ENCODE measurements at places on chromosomes 3 and 15. TPM values are rescaled to one million over a fixed set of nuclear protein-coding genes. Genes with fewer than 3 reads are reported as not detected.

The LSAMP gene
- not detected for polyA plus RNA-seq

The CNTN6 gene
- polyA plus RNA-seq, result not detected

The COL8A1 gene
- polyA plus RNA-seq, result not detected

The C3orf49 gene
- not detected for polyA plus RNA-seq

The GPR62 gene
- polyA plus RNA-seq, result not detected

The PLSCR2 gene
- polyA plus RNA-seq, result 0.76 TPM

The KBTBD8 gene
- polyA plus RNA-seq, result 1.7 TPM

The GREM1 gene
- not detected for polyA plus RNA-seq

The GPR160 gene
- 12.5 TPM for polyA plus RNA-seq

The RGMA gene
- not detected for polyA plus RNA-seq

The ADGRG7 gene
- polyA plus RNA-seq, result not detected

The COL6A5 gene
- polyA plus RNA-seq, result not detected

The SNTN gene
- not detected for polyA plus RNA-seq

The CORO2B gene
- polyA plus RNA-seq, result not detected

The PDCD7 gene
- polyA plus RNA-seq, result 15.8 TPM

The IL17RC gene
- polyA plus RNA-seq, result 10.0 TPM

The CFAP20DC gene
- polyA plus RNA-seq, result not detected

The SETD5 gene
- 16.0 TPM for polyA plus RNA-seq

The TMED3 gene
- polyA plus RNA-seq, result 67.8 TPM

All from naive thymus-derived CD8-positive, alpha-beta T cell (primary cell).